ENCODE measurements at places on chromosomes 5 and 9. TPM values are rescaled to one million over a fixed set of nuclear protein-coding genes. Genes with fewer than 3 reads are reported as not detected.

Gene DPH7
- total RNA-seq: 25.0 TPM

Gene ARHGEF28
- total RNA-seq: 0.27 TPM

Gene SFXN1
- total RNA-seq: 81.3 TPM

Gene HSPB3
- not detected for total RNA-seq

Gene PTPRD
- total RNA-seq: 16.2 TPM

Gene C5orf58
- under 0.01 TPM for total RNA-seq

Gene CER1
- total RNA-seq: under 0.01 TPM

Gene NXNL2
- total RNA-seq: 0.54 TPM

Gene FNIP1
- 45.8 TPM for total RNA-seq

Gene PCDHA9
- under 0.01 TPM for total RNA-seq

Gene LMNB1
- 97.5 TPM for total RNA-seq

Gene IRX2
- under 0.01 TPM for total RNA-seq

Gene PSD2
- total RNA-seq: 0.27 TPM

Gene SNCAIP
- total RNA-seq: 0.54 TPM

Gene CDX1
- not detected for total RNA-seq

Gene OLFM1
- 0.27 TPM for total RNA-seq

Gene SEMA5A
- under 0.01 TPM for total RNA-seq

Gene SLC45A2
- total RNA-seq: 0.27 TPM

Gene PCDHB12
- total RNA-seq: not detected

Gene SYK
- 62.7 TPM for total RNA-seq

Gene TIMD4
- not detected for total RNA-seq

Gene PCDHGA2
- total RNA-seq: 0.27 TPM

Gene SV2C
- under 0.01 TPM for total RNA-seq

Gene NUTM2G
- not detected for total RNA-seq

Gene ENG
- total RNA-seq: 17.5 TPM

Gene IL4
- total RNA-seq: not detected

Gene SMIM33
- under 0.01 TPM for total RNA-seq

Gene CDC20B
- total RNA-seq: not detected

Gene NFIB
- total RNA-seq: 1.1 TPM

Gene SPATA31C1
- total RNA-seq: under 0.01 TPM

Gene OTP
- under 0.01 TPM for total RNA-seq

Gene SLC46A2
- under 0.01 TPM for total RNA-seq

Gene ZSWIM6
- 7.3 TPM for total RNA-seq

Gene CTNND2
- total RNA-seq: not detected

Gene INSL4
- total RNA-seq: not detected

Gene ORM2
- not detected for total RNA-seq
